Stomach (tissue), 19 donors: ENCODE measurements at places on chromosomes 5 and 9. TPM values are rescaled to one million over a fixed set of nuclear protein-coding genes. Genes with fewer than 3 reads are reported as not detected.
A peak's percentile ranks its signal among the peaks of the same experiment; 100 is the strongest.

GRCh38 chr5:88536146-88536545 is 267.5 kb upstream of the TMEM161B start:
- no peak for DNase-seq

DNA sequence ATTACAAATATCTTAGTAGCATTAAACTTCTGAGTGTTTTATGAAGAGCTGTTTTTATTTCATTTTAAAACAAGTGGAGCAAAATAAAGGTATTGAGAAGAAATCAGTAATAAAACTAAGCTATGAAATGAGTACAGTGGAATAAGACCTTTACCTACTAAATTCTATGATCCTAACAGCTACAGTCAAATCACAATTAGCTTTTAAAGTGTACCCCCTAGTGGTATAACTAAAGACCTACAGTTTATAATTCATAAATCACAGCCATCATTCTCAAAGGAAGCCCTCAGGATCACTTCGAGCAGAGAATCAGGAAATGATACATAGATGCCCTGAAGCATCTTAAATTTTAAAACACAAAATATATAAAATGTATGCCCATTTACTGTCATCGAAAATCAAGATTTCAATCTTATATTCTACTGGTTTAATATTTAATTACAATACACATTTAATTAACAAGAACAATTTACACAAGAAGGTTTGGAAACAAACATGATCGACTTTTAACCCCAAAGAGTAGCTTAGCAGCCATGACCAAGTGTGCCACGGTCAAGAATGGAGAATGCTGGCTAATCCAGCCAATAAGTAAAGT is 12.3 kb downstream of the CCNH start:
- peak; percentile 40 for DNase-seq

Gene FREM1
- not detected for total RNA-seq

Gene WDR31
- not detected for total RNA-seq

DNA sequence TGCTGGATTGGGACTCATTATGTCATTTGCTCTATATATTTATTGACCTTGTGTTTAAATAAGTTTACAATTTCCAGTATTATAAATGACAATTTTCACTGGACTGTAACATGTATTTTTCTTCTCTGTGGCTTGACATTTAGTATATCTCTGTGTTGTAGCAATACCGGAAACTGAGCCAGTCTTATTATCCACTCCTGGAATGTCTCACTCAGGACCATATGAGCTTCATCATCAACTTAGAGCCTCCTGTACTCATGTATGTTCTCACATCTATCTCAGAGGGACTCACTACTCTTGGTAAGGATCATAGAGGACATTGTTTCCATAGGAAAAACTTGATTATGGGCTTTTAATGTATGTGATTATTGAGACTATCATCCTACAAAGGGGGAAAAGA is 66.5 kb upstream of the TLX3 start:
- no peak for DNase-seq

DNA sequence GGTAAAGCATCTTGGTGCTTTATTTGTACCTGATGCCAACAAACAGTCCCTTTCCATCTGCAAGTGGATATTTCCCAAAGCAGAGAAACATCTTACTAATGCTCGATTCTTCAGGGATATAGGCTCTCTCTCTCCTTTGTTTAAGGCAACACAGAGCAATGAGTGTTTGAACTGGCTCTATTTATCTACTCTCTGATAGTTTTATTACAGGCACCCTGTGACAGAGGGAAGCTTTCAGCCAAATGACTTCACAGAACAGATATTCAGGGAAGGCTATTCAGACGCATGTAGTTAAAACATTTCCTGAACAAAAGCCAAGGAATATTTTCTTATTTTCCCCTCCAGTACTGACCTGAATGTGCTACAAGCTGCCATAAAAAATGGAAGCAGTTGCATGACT is 141.8 kb downstream of the YIPF5 start:
- DNase-seq = no peak

DNA sequence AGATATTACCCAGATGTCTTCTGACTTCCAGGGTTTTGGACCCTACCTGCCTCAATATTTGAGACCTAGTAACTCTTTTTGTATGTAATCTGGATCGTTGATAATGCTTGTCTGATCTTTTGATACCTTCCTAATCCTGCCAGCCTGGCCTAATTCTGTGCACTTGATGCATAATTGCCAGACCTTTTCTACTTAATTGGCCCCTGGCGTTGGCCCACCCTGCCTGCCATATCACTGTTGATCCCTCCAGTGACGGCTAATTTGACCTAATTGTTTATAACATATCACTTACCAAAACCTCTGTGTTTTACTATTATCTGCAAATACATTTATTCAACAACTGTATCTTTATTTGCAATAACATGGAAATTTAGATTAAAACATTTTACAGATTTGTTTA is 49.0 kb downstream of the SLC44A1 start:
- no peak for DNase-seq

- DNase-seq = no peak
Measured at GRCh38 chr5:76144513-76145274, 61.5 kb downstream of the SV2C start.

DNA sequence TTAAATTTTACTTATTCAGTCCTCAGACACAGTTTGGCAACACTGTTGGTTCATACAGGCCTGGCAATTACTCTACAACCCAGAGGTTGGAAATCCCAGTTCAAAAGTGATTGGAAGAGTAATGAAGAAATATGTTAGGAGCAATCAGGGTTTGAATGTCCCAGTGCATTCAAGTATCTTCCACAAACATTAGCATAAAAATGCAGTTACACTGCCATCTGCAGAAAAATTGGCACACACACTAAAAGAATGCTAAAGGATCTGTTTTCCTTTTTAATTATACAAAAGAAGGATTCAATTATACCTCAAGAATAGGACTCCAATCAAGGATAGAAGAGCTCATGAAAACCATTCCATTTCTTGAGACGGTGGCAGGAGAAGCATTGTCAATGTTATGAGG is 130.2 kb downstream of the DNAH5 start:
- no peak for DNase-seq

- no peak for DNase-seq
Measured at GRCh38 chr5:158754018-158754514, 345.6 kb downstream of the EBF1 start.

- DNase-seq = no peak
Measured at GRCh38 chr5:144453753-144454152, 283.1 kb downstream of the KCTD16 start.

- DNase-seq = no peak
Measured at GRCh38 chr5:41275813-41276512, 62.6 kb upstream of the C6 start.

DNA sequence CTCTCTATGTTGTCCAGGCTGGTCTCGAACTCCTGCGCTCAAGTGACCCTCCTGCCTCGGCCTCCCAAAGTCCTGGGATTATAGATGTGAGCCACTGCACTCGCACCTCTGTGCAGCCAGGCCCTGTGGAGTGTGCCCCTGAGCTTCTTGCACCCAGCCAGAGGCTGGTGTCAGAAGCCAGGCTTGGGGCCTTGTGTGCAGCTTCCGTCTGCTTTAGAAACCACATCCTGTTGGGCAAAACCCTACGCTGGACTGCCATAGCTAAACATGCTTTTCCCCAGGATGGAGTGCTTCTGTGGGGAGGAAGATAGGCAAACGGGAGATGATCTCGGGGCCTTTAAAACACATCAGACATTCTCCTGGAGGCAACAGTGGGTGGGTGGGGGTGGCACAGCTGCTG is 40.1 kb downstream of the PRRT1B start:
- DNase-seq = no peak

DNA sequence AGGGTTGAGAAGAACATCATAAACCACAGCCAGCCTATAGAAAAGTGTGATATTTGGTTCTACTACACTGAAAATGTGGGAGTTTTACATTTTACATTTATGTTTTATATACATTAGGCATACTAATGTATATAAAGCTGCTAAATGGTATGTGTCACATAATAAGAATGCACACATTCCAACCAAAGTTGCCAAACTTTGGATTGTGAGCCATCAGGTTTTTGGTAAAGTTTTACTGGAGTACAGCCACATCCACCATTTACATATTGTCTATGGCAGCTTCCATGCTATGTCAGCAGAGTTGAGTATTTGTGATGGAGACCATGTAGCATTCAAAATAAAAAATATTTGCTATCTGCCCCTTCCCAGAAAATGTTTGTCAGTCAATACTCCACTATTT is 23.1 kb upstream of the TARS1 start:
- no peak for DNase-seq

Gene SMIM33
- not detected for total RNA-seq

DNA sequence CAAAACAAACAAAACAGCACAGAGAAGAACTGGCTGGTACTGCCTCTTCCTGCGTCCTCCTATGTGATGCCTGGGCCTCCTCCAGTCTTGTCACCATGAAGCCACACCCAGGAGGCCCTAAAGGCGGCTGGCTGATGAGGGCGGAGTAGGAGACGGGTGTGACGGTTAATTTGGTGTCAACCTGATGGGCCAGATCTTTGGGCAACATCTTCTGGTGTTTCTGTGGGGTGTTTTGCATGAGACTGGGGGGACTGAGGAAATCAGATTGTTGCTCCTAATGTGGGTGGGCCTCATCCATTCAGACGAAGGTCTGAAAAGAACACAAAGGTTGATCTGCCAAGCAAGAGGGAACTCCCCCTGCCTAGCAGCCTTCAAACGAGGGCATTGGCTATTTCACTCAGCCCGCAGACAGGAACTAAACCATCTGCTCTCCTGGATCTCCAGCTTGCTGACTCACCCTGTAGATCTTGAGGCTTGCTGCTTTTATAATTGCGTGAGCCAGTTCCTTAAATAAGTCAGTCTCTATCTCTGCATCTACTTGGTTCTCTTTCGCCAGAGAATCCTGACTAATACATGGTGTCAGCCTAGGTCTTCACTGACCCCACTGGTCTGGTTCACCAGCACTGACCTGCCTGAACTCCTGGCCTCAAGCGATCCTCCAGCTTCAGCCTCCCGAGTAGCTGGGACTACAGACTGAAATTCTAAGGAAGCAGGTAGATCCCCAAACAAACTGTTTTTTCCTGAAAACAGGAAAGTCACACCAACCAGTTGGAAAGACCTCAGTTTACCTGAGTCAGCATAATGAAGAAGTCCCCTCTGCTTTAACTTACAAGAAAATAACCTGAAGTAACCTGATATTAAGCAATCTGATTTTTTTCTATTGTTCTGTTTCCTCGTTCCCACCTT is 12.8 kb upstream of the ZFP62 start:
- no peak for DNase-seq

DNA sequence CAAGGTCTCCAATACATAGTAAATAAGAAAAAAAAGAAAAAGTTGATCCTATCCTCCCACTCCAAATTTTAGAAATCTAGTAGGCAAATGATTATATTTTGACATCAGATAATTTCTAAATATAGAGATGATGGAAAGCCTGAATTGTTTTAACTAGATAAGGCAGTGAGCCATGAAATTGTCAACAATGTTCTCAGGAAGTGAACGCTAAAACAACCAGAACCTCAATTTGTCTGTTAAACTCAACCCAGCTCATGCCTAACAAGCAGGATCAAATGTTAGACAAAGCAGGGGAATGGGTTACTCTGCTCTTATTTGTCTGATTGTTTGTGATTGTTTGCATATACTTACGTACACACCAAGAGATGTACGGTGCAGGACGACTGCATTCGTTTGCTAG is 49.2 kb downstream of the ESM1 start:
- DNase-seq = peak; percentile 25

GRCh38 chr9:115598751-115599150 is 480.8 kb upstream of the TNC start:
- DNase-seq = peak; percentile 64

DNA sequence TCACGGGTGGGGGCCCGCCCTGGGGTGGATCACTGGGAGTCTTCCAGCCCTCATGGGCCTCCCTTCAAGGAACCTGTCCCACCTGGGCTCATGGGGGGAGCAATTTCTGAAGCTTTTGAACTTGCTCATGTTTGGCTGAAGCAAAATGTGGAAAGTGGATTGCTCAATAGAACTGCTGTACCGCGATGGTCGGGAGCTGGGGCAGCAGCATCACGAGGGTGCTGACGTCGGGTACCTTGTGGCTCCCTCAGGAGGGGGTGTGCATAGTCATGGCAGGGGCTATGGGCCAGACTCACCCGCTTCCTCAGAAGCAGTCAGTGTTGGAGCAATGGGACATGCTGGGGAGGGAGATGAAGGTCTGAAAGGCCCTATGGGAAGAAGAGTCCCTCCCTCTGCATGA is 57.9 kb downstream of the PRRT1B start:
- DNase-seq = no peak

Gene AQP3
- 1.7 TPM for total RNA-seq

DNA sequence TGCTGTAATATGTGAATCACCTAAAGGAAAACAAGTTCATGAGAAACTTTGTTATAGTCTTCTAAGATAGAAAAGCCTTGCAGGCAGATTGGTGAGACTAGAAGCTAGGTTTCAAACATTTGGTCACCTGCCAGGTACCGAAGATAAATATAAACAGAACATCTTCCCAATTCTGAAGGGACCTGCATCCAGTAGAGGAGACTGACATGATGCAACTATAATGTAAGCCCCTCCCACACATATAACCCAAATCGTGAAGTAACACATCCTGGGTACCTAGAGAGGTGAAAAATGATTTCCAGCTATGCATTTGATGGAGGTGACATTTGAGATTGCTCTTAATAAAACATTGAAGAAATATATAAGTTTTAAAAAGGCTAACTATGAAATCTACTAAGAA is 29.9 kb downstream of the SHLD3 start:
- no peak for DNase-seq

Gene TMEM141
- 56.7 TPM for total RNA-seq

Gene C9orf153
- total RNA-seq = not detected

DNA sequence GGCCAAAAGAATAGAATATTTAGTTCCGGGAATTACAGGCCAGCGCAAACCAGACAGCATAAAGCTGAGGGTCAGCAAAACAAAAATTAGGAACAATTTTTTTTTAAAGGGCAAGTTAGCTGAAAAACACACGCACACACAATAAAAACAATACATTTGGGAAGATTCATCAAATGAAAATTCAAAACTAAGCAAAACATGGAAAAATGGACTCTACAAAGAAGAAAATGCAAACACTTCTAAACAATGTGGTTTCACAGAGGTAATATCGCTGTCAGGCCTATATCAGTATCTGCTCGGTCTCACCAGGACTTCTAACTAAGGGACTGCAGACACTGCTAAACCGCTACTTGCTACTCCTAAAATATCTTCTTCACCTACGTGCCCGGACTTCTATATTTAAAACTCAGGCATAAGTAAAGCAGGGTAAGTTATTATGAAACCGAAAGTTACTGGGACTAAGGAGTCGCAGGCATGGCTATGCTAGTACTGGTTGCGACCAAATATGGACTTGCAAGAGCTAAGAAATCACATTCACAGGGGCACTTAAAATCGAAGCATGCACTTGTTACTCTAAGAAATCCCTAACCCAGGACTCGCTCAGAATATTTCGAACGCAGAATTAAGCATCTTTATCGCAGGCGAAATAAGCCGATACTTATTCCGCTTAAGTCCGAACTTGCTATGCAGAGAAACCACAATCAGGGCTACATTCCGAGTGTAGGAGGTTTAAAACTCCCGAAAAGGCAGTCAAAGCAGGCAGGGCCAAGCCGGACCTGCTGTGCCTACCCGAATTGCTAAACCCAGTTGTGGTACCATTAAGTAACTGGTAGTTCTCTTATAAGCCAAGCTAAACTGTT is 2.3 kb downstream of the ANXA2R start:
- peak; percentile 79 for DNase-seq

Gene PCDHGA6
- total RNA-seq = 4.4 TPM
